ENCODE measurements at places on chromosomes 3 and 15.

- DNase-seq: no peak
These were observed 12.3 kb downstream of the CDIN1 start for GRCh38 chr15:36591536-36592411.

- peak; percentile 75 for DNase-seq
These were observed 2.5 kb upstream of the PLCB2 start for GRCh38 chr15:40310001-40310959.

DNA sequence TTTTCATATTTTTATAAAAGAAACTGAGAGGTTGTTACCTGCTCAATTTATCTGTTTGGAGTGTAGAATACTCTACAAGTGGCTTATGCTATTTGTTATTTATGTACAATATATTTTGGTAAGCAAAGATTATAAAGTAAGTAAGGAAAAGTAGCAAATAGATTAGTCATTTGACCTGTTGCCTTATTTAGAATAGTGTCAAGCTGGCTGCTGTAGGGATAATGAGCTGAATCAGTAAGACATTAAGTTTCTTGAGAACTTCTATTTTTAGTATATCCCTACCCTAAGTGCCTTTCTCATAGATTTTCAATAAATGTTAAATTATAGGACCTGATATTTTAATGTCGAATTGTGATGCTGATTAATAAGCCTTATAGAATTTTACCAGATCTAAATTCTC, 37.2 kb downstream of the ECT2 start:
- no peak for DNase-seq

GRCh38 chr15:59384507-59384906, 11.8 kb upstream of the MYO1E start:
- no peak for DNase-seq

- peak; percentile 89 for DNase-seq
These were observed 28.0 kb downstream of the PTPN9 start for GRCh38 chr15:75551091-75551490.

DNA sequence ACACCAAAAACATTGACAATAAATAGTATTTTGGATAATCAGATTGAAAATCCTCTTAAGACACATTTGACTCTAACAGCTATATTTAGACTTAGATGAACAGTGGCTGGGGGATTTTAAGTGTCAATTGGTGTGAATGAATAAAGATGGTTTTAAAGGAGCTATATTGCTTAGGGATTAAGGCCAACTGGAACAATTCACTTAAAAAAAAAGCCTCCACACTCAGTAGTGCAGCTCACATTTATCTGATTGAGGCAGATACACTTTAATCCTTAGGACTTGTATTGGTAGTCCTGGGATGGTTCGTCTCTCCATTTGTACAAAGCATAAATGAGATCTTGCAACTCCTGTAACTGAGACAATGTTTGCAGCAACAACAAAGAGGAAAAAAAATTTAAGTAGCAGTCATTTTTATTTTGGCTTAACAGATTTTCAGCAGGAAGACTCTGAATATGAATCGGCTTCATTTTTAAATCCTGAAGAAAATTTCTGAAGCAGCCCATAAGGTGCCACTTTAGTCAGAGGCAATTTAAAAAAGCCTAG, 112.0 kb downstream of the UACA start:
- DNase-seq: no peak

GRCh38 chr15:33641069-33641468, 327.2 kb upstream of the CHRM5 start:
- no peak for DNase-seq

DNA sequence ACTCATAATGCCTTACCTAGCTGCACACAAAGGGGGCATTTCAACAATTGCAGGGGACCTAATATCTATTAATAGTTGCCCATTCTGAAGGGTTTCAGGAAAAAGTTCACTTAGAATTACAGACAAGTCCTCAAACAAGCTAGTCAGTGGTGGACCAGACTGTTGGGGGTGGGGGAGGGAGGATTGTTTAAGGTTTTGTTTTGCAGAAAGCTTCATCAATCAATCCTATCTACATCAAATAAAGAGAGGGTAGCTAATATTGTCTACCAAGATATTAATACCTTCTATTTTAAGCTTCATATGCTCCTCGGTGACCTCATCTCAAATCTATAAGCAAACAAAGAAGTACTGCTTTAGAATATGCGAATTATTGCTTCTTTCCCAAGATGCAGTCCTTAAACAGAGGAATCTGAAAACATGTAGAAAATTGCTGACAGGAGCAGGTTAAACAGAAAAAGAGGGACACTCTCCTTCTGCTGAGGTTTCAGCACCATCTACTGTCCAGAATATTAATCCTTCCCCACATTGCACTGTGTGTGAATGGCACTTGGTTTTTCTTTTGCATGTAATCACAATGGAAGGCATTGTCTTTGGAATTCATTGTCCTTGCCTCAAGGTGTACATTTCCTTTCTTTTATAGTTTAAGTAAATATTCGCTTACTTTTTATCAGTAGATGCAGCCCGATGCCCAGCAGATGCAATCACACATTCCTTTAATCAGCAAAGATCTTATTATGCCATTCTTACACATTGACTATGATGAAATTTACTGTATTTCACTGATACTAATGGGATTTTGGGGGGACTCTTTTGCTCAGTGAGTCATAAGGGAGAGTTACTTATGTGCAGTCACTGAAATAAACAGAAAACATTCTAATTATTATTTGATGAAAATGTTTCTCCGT, 94.7 kb downstream of the IL5RA start:
- DNase-seq: peak; percentile 6

DNA sequence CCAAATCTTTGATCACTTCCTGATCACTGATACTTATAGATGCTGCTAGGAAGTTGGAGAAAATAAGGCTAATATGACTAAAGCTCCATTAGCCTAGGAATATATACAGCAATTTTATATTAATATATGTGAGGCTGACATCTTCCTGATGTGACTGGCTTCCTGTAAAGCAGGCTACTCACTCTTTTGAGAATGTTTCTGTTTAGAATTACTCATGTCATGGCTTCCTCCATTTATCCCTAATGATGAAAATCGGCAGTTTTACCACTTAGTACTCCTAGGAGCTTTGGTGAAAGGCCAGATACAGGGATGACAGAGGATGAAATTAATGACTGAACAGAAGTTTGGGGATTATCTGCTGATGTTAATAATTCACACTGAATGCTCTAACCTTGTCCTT, 3.9 kb upstream of the MAP1A start:
- DNase-seq: no peak

- DNase-seq: no peak
These were observed 770 bp upstream of the MEGF11 start for GRCh38 chr15:66254089-66254950.

- DNase-seq: no peak
These were observed 66.7 kb upstream of the TNIK start for GRCh38 chr3:171526869-171527268.

DNA sequence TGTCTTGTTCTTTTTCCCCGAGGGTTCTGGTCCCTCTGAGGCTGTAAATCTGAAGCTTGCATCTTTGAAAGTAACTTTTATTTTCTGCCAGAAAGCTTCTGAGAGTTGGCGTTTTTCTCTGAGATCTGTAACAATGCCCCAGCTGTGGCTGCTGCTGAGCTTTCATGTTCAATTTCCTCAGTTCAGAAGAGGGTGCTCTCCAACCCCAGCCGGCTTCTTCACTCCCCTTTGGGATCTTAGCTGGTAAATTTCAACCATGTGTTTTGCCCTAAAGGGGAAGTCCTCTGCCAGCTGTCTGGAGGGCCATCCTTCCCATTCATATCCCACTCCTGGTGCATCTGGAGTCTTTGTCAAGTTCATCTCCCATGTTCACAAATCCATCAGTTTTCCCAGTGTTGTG, 18.3 kb upstream of the CFAP100 start:
- DNase-seq: no peak

DNA sequence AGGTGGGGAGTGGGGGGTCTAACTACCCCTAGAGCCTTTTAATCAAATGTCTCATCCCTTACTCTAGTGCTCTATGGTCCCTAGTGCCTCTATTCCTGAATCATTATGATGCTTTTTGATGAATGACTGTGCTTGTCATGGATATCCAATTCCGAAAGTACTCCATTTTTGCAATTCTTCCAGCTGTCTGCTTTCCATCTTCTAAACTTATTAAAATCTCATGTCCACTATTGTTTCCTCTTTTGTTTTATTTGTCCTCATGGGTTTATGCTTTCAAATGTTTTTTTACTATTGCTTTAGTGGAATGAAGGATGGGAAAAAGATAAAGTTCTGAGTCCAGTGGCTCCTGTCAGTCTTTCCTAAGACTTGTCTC, 77.2 kb upstream of the KCNMB2 start:
- DNase-seq: no peak

GRCh38 chr3:173650596-173650995, 253.1 kb downstream of the NLGN1 start:
- DNase-seq: no peak

- DNase-seq: no peak
These were observed 78.3 kb upstream of the TBC1D5 start for GRCh38 chr3:17820704-17821103.

GRCh38 chr3:113339616-113340244, 101.6 kb downstream of the CFAP44 start:
- no peak for DNase-seq

- no peak for DNase-seq
These were observed 1.6 kb upstream of the CCDC33 start for GRCh38 chr15:74234598-74234875.

GRCh38 chr15:22831473-22831872, 7.0 kb upstream of the NIPA2 start:
- DNase-seq: no peak

GRCh38 chr3:162569314-162569713, 1072.7 kb downstream of the OTOL1 start:
- no peak for DNase-seq

DNA sequence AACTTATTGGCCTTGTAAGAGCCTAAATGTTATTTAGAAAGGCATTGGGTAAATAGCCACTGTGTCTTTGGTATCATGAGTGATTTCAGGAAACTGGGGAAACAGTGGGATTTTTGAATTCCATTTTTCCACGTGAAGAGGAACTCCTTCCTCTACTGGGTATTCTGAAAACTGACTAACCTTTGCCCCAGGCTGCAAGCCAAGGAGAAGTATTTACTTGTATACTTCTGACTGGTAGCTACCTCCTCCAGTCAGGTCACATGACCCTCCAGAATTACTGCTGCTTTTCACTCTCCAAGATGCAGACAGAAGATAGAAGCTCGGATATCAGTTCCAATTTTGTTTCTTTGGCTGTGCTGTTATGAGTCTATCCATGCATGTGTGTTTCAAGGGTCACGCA, 50.9 kb upstream of the MAP3K13 start:
- peak; percentile 81 for DNase-seq

- peak; percentile 20 for DNase-seq
These were observed 701 bp downstream of the OSBPL11 start for GRCh38 chr3:125594581-125595011.

All from suppressor macrophage treated with lipopolysaccharide for 4 hours (primary cell).